ENCODE measurements at places on chromosomes 6 and 20. TPM values are rescaled to one million over a fixed set of nuclear protein-coding genes. Genes with fewer than 3 reads are reported as not detected.

GRCh38 chr6:153334121-153334520 is 203.0 kb upstream of the RGS17 start:
- no peak for DNase-seq

DNA sequence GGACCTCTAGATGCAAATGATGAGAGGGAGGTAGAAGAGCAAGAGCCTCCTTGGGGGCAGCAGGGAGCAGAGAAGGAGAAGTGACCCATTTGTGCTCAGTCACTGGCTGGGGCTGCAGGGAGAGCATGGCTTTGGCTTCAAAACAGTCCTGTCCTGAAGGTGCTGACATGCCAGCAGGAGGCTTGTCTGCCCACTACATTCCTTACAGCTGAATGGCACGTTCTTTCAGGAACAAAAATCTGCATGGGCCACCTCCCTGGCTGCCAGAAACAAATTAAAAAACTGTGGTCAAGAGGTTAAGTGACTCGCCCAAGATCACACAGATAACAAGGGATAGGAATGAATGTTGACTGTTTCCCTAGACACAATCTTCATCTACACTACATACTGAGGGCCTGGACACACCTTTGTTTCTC is 188.8 kb downstream of the HIVEP2 start:
- no peak for DNase-seq

- no peak for DNase-seq
Measured at GRCh38 chr6:36459501-36459900, 16.7 kb downstream of the KCTD20 start.

DNA sequence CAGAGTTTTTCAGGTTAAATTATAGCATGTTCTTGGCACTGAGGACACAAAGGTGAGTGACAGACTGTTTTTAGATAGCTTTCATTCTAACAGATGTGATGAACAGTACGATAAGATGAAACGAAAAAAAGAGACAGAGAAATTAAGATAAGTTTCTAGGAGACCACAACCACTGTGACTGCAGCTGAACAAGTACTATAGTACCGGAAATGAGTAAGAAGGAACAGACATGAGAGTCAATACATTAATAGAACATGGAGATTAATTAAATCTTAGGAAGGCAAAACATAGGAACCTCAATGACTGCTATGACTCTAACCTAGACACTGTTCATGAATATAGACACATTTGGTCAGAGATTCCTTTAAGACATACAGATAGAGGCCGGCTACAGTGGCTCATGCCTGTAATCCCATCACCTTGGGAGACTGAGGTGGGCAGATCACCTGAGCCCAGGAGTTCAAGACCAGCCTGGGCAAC is 40.2 kb downstream of the HBS1L start:
- DNase-seq, result no peak

DNA sequence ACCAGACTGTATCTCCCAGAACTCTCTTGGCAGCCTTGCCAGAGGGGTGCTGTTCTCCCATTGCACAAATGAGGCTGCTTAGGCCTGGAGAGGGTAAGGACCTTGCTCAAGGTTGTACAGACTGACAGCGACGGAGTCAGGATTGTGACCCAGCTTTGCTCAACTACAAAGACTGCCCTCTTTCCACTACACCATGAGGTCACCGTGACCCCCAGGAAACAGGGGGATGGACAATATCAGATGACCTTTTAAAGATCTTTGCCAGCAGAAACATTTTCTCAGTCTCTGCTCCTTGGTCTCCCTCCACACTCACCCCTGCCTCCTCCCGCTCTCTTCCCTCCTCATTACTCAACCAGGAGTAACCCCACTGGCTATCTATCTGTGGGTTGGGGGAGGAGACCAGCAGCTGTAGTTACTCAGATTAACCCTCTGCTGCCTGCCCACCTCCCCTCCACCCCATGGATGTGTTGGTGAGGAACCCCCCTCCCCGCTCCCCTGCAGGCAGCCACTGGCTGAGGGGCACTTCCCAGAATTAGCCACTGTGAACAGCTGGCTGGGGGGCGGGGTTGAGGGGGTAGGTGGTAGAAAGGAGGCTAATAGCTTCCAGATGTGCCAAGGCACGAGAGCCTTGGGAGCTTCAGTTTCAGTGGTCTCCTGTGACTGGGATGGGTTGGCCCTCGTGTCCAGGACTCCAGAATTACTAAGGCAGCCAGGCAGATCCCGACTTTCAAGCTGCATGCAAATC is 26.9 kb upstream of the MRPS18A start:
- peak; percentile 53 for DNase-seq

GRCh38 chr20:62772103-62772611 is 24.1 kb upstream of the MRGBP start:
- DNase-seq, result peak; percentile 8

- no peak for DNase-seq
Measured at GRCh38 chr6:133891149-133891926, 2.4 kb downstream of the TCF21 start.

FAM162B gene
- 1.8 TPM for total RNA-seq

GRCh38 chr6:128694303-128695009 is 174.1 kb upstream of the PTPRK start:
- no peak for DNase-seq

- peak; percentile 37 for DNase-seq
Measured at GRCh38 chr20:2693286-2694007, 867 bp downstream of the EBF4 start.

DNA sequence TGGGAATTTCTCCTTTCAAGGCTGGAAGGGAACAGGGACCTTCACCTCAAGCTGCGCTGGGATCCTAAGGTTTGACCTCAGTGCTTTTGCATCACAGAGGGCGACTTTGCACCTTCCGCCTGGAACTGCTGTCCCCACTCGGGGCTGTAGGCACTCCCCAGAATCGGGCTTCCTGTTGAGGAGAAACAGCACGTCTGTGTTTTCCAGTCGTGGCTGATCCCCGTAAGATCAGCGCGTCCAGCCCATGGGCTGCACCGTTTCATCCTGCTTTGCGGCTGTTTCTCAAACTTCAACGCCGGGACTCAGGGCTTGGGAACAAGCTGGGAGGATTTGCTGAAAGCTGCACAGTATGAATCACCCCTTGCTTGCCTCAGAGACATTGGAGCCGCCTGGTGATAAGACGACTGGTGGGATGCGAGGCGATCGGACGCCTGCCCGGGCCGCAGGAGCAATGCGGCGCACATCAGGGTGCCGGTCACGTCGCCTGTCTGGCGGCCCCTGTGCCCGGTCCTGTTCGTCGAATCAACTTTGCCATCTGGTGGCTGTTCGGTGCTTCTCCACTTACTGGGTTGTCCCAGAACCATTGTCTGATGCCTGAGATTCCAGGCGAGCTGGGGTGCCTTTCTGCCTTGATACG is 53.6 kb upstream of the FRMD1 start:
- peak; percentile 80 for DNase-seq

DNA sequence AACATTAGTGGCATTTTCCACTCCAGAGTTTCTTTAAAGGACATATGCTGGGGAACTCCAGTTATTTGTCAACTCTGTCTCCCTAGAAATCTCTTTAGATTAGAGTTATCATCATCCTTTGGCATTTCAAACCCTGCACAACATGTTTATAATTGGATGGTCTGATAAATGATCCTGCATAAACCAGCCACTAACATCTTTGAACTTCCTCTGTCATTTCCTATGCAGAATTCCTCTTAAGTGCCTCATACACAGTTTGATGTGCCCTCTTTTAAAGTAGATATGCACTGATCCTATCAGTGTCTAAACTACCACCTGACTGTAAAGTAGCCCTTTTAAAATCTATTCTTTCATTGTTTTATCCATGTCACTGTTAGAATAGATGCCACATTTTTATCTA is 306.3 kb upstream of the IRAK1BP1 start:
- no peak for DNase-seq

CRIP3 gene
- not detected for total RNA-seq

- DNase-seq, result no peak
Measured at GRCh38 chr6:154606457-154606856, 96.0 kb upstream of the CNKSR3 start.

CFB gene
- total RNA-seq, result 3.3 TPM

- DNase-seq, result no peak
Measured at GRCh38 chr6:46262928-46263706, 92.3 kb upstream of the ENPP5 start.

- no peak for DNase-seq
Measured at GRCh38 chr6:120875900-120876299, 458.4 kb downstream of the TBC1D32 start.

FNDC11 gene
- total RNA-seq, result not detected

DNA sequence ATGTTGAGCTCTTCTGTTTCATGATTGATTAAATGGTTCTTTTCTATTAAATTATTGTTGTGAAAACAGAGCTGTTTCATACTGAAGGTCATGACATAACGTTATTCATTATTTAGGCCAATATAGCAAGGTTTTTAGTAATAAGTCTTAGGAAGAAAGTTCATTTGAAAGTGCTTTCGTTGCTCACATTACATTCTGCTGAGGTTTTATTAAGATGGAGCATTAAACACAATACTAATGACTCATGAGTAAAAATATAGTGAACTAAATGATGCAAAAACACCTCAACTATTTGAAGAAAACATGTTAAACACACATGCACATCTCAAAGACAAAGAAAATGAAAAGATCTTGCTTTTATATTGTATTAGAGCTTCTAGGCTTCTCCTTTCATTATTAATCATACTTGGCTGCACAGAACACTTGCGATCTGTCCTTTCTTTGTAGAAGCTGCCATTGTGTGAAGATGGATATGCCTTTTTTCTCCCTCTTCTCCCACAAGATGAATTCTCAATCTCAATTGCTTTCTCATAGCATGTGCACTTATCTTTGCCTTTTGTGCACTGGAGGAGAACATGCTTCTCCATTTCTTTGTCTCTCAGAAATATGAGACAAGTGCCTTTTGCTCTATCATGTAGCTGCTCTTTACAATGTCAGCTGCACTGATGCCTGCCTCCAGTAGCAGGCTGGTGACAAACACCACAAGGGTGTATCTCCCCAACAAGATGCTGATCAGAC is 312.4 kb downstream of the PHF3 start:
- no peak for DNase-seq

Measured in psoas muscle (tissue), 8 donors.